NCI-H2081 (cell line): ENCODE measurements at places on chromosomes 16 and 17.

- no peak for DNase-seq
Measured at GRCh38 chr16:87736008-87736382, 29.8 kb downstream of the KLHDC4 start.

- DNase-seq = peak; percentile 17
Measured at GRCh38 chr17:49783071-49783715, 5.3 kb upstream of the KAT7 start.

- no peak for DNase-seq
Measured at GRCh38 chr17:11705111-11705510, 106.8 kb downstream of the DNAH9 start.

GRCh38 chr17:69050999-69051775 is 9.5 kb downstream of the ABCA9 start:
- DNase-seq = no peak
